Adipocyte (in vitro differentiated cells): ENCODE measurements at places on chromosomes 5 and 9.

DNA sequence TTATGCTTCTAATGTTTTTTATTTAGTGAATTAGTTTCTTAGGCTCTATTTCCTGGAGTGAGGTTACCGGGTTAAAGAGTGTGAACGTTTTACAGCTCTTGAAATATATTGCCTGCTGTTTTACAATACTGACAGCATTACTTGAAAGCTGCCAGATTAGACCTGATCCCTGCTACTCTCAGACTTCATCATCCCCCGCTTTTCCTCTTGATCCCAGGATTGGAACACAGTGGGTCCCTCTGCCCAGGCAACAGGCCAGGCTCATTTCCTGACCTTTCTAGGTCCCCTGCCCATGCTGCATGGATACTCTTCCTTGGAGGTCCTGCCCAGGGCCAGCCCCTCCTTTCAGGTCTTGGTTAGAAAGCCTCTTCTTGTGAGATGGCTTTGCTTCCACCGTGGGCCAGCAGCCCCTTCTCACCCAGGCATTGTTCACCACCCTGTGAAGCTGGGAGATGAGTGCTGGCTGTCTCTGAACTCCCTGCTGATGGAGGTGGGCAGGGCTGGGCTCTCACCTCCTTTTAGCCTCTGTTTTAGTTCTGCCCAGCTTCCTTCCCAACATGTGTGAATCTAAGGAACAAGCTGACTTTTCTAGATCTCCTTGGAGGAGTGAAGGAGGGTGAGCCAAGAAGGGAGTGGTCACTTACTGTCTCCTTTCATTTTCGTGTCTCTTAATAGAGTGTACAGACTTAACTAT, 15.5 kb upstream of the FAM120AOS start:
- DNase-seq: peak; percentile 61

DNA sequence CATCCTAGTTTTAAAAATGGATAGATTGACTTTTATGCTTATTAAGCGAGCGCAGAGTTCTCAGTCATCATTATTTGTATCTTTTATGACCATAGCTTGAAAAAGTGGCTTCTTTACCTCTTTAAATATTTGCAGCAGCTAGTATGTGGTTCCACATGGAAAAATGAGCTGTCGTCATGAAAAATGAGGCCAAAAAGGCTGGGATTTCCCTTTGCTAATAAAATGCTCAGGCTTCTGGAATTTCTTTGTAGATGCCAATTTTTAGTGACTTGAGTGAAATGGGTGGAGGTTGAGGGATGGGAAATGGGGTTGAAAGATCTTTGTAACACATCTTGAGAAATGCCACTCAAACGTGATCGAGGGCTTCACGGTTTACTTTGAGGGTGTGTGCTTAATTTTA, 35.2 kb downstream of the RAI14 start:
- no peak for DNase-seq

DNA sequence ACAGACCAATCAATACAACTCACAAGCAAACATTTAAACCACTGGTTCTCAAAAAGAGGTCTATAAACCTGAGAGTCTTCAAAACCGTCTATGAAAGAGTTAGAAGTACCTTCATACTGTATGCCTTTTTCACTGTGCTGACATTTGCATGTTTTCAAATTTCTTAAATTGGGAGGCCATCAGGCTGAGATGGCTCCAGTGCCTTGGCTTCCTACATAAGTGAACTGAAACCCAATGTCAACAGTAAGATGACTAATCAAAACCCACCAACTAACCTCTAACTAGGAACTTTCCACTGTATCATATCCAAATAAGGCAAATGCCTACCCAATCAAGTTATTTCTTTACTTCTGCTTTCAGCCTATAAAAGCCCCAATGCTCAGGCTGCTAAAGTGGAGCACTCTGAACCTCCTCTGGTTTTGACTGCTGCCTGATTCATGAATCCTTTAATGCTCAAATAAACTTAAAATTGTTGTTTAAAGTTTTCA, 35.1 kb downstream of the FAM13B start:
- DNase-seq: no peak

- DNase-seq: peak; percentile 23
These were observed 661.4 kb upstream of the KLF4 start for GRCh38 chr9:108150736-108151586.

DNA sequence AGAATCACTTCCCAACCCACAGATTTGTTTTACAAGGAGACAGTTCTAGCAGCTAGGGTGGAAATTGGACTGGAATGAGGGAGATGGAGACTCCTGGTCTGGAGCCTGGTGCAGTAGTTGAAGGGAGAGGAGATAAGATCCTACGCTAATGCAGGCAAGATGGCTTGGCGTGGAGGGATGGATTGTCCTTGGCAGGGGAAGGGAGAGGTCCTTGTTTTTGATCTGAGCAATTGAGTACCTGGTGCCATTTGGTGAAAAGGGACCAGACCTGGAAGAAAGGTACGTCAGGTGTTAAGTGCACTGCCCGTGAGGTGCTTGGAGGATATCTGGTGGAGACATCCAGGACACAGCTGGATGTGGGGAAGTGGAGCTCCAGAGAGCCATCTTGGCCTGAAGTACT, 35.7 kb downstream of the ANGPTL2 start:
- DNase-seq: no peak

DNA sequence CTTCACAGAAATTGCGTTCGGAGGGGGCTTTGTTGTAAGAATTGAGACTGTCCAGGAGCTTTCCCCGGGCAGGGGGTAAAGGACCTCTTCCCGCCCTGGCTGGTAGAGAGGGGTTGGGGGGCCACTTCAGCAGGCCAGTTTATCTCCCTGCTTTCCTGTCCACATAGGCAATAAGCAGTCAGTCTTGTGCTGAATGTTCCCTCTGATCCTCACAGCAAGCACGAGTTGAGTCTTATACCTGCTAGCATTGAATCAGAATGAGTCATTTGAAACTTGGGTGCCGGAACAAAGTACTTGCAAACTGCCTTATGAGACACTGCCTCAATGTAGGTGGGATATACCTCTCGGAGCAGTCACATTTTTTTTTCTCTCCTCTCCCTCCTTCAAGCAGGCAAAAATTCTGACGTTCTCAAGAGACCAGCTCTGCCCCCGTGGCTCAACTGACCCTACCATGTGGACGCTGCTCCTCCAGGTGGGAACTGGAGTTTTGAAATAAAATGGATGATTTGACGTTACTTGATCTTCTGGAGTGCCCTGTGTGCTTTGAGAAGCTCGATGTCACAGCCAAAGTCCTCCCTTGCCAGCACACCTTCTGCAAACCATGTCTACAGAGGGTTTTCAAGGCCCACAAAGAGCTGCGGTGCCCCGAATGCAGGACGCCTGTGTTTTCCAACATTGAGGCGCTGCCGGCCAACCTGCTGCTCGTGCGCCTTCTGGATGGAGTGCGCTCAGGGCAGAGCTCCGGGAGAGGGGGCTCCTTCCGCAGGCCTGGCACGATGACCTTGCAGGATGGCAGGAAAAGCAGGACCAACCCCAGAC, 1.3 kb downstream of the SH3RF2 start:
- DNase-seq: no peak

DNA sequence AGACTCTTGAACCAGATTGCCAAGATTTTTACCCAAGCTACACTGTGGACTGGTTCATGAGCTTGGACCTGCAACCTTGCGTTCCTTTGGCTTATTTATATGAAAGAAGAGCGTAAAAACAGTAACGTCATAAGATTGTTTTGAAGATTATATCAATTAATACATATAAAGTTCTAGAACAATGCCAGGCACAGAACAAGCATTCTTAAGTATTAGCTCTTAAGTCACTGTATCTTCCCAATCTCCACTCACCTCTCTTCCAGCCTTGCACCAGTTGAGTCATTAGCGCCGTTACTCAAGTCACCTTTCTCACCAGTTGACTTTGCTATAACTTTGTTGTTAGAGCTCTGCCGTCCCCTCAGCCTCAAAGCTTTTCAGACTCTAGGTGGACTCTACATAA, 415.7 kb downstream of the PLK2 start:
- DNase-seq: no peak

DNA sequence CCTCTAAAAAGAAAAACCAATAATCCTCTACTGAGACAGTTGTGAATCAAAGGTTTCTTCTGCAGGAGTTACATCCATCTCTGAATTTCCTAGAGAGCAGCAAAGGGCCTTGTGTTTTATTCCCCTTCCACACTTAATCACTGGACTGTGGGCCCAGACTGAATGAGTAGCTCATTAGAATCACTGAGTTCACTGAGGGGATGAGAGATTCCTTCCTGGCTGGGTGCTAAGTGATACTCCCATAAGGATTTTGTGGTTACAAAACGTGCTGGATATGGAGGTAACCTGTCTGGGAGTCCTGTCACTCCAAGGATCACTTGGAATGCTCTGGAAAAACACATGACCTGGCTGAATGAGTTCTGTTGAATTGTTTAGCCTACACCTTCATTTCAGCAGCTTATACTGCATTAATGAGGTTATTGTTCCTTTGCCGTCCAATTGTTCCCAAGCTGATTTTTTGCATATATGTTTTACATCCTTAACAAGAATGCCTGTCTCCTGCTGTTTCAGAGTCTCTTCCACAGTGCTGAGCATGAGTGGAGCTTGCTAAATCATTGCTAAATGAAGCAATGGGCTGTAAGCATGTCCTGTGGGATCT, 82.9 kb downstream of the MEF2C start:
- DNase-seq: no peak

DNA sequence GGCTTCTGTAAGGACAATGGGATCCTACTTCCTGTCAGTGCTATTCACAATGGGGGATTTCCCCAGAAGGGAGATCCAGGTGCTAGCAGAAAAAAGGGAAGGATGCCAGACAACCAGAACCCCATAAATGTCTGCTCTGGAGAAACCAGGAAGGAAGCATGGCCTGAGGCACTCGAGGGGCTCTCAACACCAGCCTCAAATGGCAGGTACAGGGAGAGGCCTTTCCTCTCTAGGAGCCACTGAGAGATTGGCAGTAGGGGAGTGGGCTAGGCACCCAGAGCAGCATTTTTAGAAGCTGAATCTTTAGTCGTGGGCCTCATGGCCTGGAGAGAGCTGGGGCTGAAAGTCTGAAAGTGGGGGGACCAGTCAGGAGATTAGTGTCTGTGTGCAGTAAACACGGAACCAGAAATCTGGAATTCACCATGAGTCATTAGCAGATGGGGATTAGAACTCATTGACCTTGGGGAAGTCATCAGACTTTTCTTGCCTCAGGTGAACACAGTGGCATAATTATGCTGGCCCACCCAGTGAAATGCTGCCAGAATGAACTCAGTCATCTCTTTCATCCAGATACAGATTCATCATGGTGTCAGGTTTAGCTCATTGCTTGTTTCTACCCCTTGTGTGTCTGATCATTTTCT, 28.3 kb downstream of the ARHGEF28 start:
- DNase-seq: no peak

- no peak for DNase-seq
These were observed 536.5 kb upstream of the BRINP1 start for GRCh38 chr9:119905724-119906123.

- peak; percentile 80 for DNase-seq
These were observed at the start of gene F2R for GRCh38 chr5:76715736-76716455. F2R (plus strand) TSS chr5:76716126; CDS start chr5:76716308, 182 bp downstream.

GRCh38 chr5:151072630-151073025, 8.2 kb downstream of the TNIP1 start:
- DNase-seq: peak; percentile 63

DNA sequence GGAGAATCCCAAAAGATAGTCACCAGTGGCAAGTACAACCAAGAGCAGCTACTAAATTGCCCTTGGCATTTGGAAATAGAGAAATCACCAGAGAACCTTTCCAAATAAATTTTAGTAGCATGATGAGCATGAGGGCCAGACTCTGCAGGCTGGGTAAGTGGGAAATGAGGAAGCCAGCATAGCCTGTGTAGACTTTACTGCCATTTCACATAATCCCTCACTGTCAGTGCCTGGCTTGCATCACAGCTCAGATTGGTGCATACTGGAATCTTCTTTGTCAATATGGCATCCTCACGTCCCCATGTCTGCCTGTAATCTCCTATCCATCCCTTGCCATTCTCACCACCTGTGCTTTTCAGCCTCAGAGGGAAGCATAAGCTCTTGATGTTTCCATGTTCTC, 14.5 kb downstream of the GRAMD2B start:
- no peak for DNase-seq

DNA sequence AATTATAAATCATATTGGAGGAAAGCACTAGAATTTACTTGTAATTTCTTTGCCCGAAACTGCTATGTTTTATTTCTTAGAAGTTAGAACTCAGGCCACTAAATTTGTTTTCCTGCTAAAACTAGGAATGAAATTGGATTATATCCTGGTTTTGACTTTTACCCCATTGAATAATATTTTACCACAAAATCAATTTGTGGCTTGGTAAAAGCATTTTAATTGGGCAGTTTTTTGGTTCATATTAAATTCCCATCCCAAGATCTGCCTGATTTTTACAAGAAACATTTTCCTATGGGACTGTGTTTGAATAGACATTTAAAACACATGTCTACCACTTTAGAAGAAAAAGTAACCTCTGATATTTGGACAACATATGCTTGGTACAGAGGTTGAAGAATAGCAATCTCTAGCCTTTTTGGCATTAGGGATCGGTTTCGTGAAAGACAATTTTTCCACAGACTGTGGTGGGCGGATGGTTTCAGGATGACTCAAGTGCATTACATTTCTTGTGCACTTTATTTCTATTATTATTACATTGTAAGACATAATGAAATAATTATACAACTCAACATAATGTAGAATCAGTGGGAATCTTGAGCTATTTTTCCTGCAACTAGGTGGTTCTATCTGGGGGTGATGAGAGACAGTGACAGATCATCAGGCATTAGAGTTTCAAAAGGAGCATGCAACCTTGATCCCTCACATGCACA, 565.6 kb downstream of the PRR16 start:
- peak; percentile 9 for DNase-seq

GRCh38 chr5:168750926-168751325, 171.8 kb upstream of the PANK3 start:
- no peak for DNase-seq

DNA sequence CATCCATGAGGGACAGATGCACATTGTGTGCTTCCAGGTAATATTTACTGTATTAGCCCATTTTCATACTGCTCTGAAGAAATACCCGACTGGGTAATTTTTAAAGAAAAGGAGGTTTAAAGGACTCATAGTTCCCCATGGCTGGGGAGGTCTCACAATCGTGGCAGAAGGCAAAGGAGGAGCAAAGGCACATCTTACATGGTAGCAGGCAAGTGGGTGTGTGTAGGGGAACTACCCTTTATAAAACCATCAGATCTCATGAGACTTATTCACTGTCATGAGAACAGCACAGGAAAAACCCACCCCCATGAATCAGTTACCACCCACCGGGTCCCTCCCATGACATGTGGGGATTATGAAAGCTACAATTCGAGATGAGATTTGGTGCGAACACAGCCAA, 148.8 kb upstream of the FBXL17 start:
- no peak for DNase-seq
